ENCODE measurements at places on chromosomes 4 and X.

GRCh38 chr4:107283587-107284559 lies 247.8 kb upstream of the DKK2 start:
- no peak for DNase-seq

GRCh38 chr4:185086053-185086452 lies 57.0 kb upstream of the SLC25A4 start:
- no peak for DNase-seq

DNA sequence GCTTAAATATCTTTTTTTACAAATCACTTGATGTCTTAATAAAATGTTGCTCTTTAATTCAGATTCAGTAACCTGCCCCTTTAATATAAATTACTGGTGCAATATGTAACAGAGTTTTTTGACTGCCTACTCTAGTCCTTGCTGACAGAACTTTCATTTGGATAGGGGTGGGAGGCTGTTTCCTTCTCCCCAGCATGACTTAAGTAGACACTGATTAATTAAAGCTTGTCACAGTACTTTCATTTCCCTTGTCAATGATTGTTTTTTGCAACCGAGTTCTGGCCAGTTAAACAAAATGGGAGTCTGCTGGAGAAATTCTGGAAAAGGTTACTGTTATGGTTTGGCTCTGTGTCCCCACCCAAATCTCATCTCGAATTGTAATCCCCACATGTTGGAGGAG lies 37.3 kb upstream of the BBS12 start:
- DNase-seq: no peak

- DNase-seq: no peak
Measured at GRCh38 chr4:146275370-146275769, 61.0 kb downstream of the REELD1 start.

GRCh38 chrX:44105228-44105913 lies 132.2 kb upstream of the NDP start:
- DNase-seq: no peak

DNA sequence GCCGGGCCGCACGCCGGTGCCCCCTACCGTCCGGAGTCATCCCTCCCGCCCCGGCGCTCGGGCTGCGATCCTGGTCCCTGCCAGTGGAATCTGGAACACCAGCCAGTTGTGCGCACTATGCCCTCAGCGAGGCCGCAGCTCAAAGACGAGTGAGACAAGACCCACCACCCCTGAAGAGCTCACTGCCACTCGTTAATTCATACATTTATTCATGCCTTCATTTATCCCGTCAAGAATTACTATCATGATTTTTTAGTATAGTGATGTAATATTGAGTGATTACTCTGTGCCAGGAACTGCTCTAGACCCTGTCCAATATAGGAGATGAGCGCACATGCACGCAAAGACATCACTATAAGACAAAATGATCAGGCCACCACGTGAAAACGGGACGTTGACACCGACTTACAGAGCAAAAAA lies 247 bp upstream of the PPA2 start:
- peak; percentile 70 for DNase-seq

DNA sequence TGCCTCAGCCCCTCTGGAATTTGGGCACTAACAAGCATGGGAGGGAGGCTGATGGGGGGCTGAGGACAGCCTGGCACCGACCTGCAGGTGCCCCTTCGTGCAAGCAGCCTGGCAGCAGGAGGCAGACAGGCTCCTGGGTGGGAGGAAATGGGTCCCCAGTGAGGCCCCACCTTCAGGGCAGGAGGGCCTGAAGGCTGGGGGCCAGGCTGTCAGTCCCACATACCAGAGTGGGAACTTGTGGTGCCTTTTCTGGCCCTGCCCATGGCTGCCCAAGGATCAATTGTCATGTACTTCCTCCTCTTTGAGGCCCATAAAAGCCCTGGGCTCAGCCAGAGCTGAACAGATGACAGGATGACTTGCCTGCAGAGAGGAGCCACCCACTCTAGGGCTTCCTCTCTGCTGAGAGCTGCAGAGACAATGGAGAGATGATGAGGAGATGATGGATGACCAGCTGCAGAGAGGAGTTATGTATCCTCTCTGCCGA lies 141.0 kb downstream of the PDHA2 start:
- no peak for DNase-seq

- DNase-seq: no peak
Measured at GRCh38 chrX:154305541-154306205, 10.1 kb downstream of the TKTL1 start.

GRCh38 chrX:148728901-148729300 lies 228.5 kb downstream of the AFF2 start:
- DNase-seq: no peak

GRCh38 chrX:68708503-68709290 lies 61.2 kb downstream of the STARD8 start:
- no peak for DNase-seq

DNA sequence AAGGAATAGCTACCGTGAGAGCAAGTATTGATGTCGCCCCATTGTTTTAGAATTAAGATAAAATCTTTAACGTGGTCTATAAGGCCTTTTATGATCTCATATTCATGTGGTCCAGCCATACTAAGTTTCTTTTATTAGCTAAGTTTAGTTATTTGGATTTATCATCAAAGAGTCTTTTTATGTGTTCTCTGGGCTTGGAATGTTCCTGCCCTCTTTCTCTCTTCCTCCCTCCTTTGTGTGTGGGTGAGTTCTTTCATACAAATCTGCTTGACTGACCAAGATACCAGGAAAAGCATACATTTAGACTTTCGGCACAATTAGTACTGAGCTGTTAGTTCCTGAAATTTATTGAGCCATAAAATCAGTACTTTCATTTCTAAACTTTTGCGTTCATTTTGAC lies 11.3 kb downstream of the TDO2 start:
- DNase-seq: no peak

DNA sequence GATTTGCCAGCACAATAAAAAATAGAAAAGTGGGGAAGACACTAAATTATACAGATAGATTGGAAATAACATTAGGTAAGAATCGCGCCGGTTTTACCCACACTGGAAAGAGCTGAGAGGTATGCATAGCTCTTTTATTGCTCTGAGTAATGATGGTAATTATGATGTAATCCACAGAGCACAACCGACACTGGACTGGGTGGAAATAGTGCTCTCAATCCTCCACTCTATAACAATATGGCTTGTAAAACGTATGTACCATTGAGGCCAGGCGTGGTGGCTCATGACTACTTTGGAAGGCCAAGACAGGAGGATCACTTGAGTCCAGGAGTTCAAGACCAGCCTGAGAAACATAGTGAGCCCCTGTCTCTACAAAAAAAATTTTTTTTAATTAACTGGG lies 104.3 kb upstream of the RAPGEF2 start:
- no peak for DNase-seq

GRCh38 chr4:173074501-173074946 lies 94.1 kb upstream of the GALNT7 start:
- no peak for DNase-seq

DNA sequence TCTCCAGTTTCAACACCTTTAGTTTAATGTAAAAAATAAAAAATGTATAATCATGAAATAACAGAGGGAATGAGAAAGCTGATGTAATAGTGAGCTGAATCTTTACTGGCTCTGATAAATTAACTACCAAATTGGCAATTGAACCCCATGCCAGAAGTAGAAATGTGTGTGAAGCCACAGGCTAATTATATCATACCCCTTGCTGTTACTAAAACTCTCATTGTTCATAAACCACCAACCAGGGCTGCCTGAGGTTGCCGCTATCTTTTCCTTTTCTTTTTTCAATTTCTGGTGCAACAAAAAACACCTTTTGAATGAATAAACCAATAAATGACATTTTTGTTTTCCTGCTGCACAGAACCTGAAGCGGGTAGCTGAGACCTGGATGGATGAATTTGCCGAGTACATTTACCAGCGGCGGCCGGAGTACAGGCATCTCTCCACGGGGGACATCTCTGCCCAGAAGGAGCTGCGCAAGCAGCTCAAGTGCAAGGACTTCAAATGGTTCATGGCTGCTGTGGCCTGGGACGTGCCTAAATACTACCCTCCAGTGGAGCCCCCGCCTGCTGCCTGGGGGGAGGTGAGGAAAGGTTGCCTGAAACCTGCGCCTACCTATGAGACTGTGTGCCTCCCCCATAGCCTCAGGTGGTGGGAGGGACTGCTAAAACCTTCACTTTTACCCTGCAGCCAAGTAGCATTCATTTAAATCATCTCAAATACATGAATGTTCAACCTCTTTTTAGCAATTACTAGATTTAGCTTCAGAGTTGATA lies 216.7 kb upstream of the GALNT7 start:
- DNase-seq: no peak
